Naive B cell (primary cell): ENCODE measurements at places on chromosomes 6 and 20. TPM values are rescaled to one million over a fixed set of nuclear protein-coding genes. Genes with fewer than 3 reads are reported as not detected.

Gene C6orf136
- 8.1 TPM for polyA plus RNA-seq

Gene ASIP
- not detected for polyA plus RNA-seq

Gene SLC35F1
- polyA plus RNA-seq = not detected

Gene LRRN4
- 0.11 TPM for polyA plus RNA-seq

Gene NOX3
- polyA plus RNA-seq = not detected

Gene C6orf47
- polyA plus RNA-seq = 34.6 TPM

Gene SOD2
- 99.4 TPM for polyA plus RNA-seq

Gene SRMS
- polyA plus RNA-seq = not detected

Gene ADTRP
- not detected for polyA plus RNA-seq

Gene MOG
- polyA plus RNA-seq = not detected

Gene AIF1
- polyA plus RNA-seq = 2.3 TPM

Gene CRISP2
- not detected for polyA plus RNA-seq

DNA sequence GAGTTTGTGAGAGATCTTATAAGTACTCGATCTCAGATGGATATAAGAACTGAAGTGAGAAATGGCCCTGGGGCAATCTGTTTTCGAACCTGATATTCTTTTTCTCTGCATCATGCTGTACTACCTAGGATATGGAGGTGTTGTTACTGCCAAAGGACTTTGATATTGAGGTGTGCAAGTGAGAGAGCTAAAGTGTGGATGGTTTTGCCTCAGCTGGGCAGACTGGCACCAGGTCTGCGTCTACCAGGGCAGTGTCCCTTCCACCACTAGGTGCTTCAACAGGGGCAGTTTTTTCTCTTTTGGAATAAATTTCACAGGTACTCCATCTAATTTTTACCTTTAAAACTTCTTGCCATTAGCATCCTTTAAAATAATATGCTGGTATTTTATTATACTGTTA lies 35.0 kb downstream of the ADGRG6 start:
- DNase-seq = no peak

GRCh38 chr6:32047539-32047854 lies 9.3 kb downstream of the CYP21A2 start:
- no peak for DNase-seq

- no peak for DNase-seq
These were observed 90.4 kb downstream of the SERAC1 start for GRCh38 chr6:158077676-158078075.

DNA sequence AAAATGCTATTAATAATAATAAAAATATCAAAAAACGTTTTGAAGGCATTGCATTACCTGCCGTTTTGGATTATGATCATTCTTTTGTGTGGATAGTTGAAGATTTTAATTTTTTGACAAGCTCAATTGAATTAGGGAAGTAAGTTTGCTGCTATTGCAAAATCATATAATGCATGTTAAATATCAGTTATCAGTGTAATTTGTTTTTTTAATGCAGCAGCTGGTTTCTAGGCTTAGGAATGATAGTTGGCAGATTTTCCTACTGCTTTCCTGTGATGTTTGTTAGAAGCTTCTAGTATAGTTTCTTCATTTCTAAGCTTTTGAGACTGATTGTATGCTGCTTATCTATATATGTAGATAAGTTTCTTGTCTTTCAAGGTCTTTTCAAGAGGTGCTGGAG lies 99.0 kb downstream of the JARID2 start:
- no peak for DNase-seq

DNA sequence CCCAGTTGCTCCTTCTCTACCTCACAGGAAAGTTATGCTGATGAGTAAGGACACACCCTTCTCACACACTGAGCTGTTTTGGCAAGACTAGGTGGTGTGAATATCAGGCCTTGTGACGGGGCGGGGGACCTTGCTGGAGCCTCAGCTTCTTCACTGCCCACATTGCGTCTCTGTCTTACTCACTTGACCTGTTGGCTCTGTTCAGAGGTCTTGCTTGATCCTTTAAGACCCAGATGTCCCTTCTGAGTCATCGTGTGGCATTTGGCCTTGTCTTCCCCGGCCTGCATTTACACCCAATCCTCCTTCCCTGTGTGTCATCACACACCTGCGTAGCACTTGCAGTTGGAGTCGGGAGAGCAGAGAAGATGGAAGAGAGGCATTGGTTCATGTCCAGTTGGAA lies 8.3 kb upstream of the PRND start:
- DNase-seq = no peak

GRCh38 chr6:135506270-135506997 lies 8.9 kb upstream of the AHI1 start:
- DNase-seq = peak; percentile 24

GRCh38 chr6:84771756-84772356 lies 7.5 kb upstream of the TBX18 start:
- no peak for DNase-seq

GRCh38 chr6:27471365-27472115 lies 1.4 kb downstream of the ZNF184 start:
- DNase-seq = no peak

DNA sequence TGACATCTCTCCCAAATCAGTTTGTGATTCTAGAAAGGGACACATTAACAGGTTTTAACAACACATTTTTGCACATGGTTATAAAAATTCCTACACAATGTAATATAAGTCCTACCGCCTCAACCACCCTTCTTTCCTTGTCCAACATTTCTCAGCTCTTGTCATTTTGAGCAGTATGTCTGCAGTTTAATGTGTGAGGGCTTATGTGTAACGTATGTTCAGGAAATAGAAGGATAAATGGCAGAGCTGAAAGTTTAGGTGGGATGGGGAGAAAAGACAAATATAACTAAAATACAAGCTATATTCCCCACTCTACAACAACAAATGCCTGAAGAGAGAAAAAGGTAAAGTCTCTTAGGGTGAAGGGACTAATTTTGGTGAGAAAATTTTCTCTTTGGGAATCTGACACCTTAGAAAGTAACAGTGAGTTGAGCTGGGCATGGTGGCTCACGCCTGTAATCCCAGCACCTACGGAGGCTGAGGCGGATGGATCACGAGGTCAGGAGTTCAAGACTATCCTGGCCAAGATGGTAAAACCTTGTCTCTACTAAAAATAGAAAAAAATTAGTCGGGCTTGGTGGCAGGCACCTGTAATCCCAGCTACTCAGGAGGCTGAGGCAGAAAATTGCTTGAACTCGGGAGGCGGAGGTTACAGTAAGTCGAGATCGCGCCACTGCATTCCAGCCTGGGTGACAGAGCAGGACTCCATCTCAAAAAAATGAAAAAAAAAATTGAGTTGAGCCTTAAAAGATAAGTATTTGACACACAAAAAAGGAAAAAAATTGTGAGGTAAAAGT lies 5.1 kb downstream of the PNRC1 start:
- DNase-seq = no peak

GRCh38 chr6:45808042-45808645 lies 207.5 kb downstream of the CLIC5 start:
- no peak for DNase-seq

DNA sequence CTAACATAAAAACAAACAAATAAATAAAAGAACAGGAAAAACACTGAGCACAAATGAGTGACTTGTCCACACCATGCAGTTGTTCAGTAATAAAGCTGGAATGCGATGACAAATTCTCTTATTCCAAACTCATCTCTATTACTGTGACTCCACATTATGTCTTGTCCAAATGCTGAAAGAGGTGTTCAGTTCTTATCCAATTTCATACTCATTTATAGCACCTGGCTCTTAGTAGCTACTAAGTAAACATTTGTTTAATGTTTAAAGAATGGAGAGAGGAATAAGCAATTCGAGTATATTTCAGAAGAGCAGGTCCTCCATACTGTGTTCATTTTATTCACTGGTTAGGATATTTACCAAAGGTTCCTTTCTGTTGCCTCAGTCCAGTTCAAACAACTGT lies 439.0 kb upstream of the JAG1 start:
- no peak for DNase-seq

GRCh38 chr6:5751525-5752390 lies 255.0 kb downstream of the NRN1 start:
- no peak for DNase-seq

- DNase-seq = no peak
These were observed 11.9 kb downstream of the CD164 start for GRCh38 chr6:109370336-109370735.

DNA sequence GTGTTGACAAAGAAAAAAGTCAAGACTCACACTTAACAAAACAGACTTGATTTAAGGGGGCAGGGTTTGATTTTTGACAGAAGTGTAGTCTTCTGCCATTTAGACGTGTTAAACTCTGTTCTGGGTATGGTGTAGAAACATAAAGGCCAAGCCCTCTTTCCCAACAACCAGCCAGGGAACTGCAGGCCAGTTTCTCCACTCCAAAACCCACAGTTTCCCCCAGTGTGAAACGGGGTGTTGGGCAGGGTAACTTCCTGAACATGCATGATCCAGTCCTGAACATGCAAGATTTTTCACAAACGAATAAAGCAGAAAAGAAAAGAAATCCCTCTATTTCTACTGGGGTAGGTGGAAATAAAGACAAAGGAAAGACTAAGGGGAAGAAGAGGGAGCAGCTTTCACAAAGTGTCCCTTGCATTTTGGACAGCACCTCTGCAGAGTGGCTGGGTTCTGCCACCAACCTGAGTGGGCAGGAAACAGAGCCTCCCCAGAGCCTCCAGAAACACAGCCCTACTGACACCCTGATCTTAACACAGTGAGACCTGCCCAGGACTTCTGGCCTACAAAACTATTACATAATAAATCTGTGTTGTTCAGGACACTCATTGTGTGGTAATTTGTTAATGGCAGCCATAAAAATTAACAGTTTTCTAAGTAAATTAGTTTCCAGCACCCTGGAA lies 7.5 kb downstream of the APMAP start:
- no peak for DNase-seq

DNA sequence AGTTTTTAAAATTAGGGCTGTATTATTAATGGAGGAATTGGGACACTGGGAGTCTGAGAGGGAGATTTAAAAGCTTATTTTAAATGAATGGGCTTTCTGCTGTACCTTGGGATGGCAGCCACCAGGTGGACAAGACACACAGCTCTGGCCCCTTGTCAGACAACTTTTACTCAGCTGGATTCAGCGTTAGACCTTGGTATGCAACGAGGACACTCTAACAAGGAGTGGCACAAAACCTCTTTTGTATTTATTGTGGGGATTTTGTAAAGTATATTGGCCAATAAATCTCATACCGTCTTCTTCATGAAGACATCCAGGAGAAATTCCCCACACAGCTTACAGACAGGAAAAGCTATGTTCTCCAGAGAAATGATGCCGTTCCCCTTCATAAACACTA lies 105.7 kb downstream of the LCA5 start:
- no peak for DNase-seq

DNA sequence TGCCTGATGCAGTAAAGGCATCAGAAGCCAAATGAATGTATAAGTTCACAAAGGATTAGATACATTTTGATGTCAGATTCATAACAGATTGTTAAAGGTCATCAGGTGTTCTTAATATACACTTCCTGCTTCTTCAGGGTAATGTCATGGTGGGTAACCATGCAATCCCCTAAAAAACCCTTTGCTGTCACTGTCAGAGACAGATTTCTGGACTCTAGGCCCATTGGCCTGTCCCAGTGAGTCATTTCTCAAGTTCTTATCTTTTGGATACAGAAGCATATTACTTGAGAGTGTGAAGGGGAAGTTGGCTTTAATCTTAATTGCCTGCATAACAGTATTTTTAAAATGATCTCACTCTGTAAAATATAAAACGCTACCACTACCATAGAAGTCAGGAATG lies 895.6 kb upstream of the MAP3K7 start:
- no peak for DNase-seq

GRCh38 chr6:148494226-148494625 lies 151.6 kb downstream of the SASH1 start:
- no peak for DNase-seq

GRCh38 chr6:157760589-157761330 lies 62.3 kb upstream of the SNX9 start:
- no peak for DNase-seq

- DNase-seq = no peak
These were observed 368.7 kb downstream of the HAO1 start for GRCh38 chr20:7571521-7572055.

- DNase-seq = no peak
These were observed 1.8 kb upstream of the JPH2 start for GRCh38 chr20:44188752-44189151.

DNA sequence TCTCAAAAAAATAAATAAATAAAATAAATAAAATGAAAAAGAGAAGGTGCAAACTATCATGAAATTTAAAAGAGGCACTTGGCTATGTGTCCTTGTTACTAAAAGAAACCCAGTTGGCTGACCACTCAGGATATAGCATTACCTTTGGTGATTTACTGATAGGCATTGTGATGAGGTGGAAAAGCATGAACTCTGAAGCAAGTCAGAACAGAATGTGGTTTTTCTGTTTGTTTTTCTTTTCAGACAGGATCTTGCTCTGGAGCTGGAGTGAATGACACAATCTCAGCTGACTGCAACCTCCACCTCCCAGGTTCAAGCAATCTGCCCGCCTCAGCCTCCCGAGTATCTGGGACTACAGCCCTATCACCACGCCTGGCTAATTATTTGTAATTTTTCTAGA lies 31.9 kb downstream of the ZNF184 start:
- DNase-seq = no peak

DNA sequence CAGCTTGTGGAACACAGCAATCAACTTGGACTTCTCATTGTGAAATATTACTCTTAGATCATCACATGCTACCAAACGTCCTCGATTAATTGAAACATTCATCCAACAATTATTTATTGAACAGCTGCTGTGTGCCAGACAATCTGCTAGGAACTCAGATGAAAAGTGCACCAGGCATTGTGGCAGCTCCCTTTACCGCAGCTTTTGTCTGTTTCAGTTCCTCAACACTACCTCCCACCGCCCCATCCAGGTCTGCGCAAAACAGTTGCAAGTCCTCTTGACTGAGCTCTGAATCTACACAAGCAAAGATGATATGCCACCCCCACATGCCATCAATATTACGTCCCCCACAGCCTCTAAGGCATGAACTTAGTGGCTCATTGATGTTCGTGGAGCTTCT lies 1094.4 kb upstream of the MAP3K7 start:
- DNase-seq = no peak

DNA sequence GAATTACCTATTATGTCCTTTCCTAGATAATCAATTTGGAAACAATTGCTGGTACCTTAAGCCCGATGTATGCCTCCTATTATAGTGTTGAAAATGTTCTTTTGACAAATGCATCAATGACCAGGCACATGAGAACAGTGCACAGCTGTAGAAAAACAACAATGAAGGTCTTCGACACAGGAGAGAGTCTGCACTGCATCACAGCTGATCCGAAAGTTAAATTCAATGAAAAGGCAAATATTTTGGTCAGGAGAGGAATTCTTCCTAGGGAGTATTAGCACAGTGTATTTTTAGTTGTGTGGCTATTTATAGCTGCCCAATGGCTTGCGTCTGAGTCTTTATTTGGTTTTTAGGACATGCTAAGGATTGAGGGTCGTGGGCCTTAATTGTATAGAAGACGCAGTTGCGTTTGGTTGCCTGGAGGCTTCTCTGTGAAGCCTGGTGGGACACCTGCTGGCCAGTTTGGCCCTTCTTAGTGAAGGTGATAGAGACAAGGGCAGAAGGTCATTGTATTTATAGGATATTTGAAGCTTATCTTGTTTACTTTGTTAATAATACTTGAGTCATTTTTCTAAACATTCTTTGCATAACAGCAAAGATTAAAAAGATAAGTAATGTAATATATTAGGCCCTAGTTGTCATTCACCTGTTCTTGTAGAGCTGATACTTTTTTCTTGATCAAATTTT lies 72.3 kb downstream of the CDYL start:
- peak; percentile 7 for DNase-seq
